Stimulated activated CD8-positive, alpha-beta memory T cell treated with anti-CD3 and anti-CD28 coated beads, Interleukin-2, amount 100 ng/mL, for 1 hour (primary cell): ENCODE measurements at places on chromosomes 11 and 22.

DNA sequence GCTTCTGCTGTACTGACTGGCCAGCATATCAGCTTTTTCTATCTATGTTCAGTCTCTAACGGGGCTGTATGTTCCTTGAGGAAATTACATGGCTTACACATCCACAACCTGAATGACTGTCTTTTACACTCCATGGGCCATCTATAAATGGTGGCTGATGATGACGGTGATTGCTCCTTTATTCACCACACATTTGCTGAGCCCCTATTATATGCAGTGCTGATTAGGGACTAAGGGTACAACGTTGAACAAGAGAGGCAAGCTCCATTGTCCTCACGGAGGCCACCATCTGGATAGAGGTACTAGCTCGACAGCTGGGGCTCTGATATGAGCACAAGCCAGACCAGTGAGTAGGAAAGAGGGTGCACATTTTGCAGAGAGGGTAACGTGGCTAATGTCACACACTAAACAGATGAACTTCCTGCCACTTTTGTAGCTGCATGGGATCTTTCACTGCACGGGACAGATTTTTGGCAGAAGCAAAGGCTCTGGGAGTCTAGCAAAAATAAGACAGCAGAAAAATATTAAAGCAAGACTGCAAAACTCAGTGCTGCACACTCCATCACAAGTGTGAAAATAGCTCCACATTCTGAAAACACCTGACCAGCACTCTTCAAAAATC, 30.6 kb downstream of the DRD2 start:
- DNase-seq: no peak

DNA sequence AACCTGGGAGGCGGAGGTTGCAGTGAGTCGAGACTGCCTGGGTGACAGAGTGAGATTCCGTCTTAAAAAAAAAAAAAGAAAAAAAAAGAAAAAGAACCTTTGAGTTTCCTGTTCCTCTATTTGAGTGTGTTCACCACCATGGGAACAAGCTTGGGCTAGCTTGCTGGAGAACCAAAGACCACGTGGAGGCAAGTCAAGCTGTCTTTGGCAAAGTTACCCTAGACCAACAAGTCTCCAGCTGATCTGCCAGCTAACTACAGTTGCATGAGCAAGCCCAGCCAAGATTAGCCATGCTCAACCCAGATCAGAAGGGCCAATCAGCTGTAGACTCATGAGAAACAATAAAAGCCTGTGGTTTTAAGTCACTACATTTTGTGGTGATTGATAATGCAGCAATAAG, 29.7 kb downstream of the SLN start:
- no peak for DNase-seq

GRCh38 chr11:79159657-79160450, 281.0 kb downstream of the TENM4 start:
- DNase-seq: no peak

DNA sequence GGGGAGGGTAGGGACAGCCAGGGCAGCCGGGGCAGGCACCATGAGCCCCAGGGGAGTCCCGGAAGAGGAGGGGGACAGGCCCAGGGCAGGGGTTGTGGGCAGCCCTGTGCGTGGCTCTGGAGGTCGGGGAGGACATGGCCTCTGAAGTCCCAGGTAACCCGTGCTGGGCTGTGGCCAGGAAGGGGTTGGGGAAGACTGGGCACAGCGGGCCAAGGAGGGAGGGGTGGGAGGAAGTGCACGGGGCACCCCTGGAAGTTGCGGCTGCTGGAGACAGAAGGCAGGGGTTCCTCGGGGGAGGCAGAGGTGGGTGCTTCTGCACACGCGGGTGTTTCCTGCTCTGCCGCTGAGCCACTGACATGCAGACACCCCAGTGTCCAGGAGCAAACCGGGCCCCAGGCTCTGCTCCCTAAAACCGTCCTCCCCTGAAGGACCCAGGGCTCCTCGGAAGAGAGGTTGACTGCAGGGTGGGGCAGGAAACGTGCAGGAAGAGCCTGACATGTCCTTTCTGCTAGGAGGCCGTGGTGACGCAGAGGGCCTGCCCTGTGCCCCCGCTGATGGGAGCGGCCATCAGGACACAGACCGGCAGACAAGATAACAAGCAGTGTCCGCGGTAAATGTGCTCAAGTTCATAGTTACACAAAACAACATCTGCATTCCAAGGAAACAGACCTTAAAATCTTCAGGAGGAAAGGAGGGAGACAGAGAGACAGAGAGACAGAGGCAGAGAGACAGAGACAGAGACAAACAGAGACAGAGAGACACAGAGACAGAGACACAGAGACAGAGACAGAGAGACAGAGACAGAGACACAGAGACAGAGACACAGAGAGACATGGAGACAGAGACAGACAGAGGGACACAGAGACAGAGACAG, 5.7 kb downstream of the TNNI2 start:
- no peak for DNase-seq

GRCh38 chr22:37819105-37819433, 4.1 kb upstream of the GALR3 start:
- no peak for DNase-seq

DNA sequence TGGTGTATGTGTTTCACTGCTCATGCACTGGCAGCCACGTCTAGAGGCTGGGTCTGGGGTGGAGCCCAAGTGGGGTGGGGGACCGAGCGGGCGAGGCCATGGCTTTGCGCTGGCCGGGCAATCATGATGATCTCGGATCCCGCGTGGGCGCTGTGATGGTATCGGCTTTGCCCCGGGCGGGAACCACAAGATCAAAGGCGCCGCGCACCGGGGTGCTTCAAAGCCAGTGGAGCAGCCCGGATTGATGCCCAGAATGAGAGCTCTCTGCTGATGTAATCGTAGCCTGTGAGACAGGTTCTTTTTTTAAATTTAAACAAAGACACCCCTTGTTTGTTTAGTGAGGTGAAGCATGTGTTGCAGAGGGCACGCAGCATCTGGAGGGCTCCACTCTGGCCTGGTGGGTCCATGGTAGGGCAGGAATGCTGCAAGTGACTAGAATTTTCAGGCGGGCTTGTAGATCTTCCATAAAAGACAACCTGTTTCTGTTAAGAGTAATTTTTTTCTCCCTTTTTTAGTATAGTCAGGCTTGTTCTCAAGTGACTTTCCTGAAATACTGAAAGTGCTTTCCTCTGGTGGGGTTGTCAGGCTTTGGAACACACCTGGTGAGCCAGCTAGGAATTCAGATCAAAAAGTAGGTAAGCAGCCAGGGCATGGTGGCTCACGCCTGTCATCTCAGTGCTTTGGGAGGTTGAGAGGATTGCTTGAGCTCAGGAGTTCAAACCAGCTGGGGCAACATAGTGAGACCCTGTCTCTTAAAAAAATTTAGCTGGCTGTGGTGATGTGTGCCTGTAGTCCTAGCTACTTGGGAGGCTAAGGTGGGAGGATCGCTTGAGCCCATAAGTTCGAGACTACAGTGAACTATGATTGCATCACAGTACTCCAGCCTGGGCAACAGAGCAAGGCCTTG, 40.7 kb downstream of the ZNRF3 start:
- no peak for DNase-seq

GRCh38 chr22:22887621-22888503, at the start of gene IGLL5:
Gene IGLL5, plus strand, starts transcription at chr22:22887816. Its CDS starts 238 bp downstream, at chr22:22888054.
- no peak for DNase-seq

- DNase-seq: no peak
Observed at GRCh38 chr11:128507936-128508335, 79.4 kb downstream of the ETS1 start.

DNA sequence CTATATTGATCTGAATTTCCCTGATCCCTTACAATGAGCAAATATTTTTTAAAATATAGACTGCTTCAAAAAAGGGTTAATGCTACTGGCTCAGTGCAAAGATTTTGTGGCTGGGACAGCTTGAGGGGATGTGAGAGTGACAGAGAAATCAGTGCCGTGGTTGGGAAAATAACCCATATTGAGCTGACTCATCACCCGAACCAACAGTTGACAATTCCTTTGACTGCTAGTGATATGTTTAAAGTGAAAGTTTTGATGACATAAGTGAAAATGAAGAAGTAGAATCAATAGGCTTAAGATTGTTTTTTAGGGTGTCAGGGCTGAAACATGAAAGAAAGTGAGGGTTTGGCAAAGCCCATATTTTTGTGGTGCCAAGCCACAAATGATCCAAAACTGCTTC, 257.1 kb upstream of the TENM4 start:
- DNase-seq: no peak

DNA sequence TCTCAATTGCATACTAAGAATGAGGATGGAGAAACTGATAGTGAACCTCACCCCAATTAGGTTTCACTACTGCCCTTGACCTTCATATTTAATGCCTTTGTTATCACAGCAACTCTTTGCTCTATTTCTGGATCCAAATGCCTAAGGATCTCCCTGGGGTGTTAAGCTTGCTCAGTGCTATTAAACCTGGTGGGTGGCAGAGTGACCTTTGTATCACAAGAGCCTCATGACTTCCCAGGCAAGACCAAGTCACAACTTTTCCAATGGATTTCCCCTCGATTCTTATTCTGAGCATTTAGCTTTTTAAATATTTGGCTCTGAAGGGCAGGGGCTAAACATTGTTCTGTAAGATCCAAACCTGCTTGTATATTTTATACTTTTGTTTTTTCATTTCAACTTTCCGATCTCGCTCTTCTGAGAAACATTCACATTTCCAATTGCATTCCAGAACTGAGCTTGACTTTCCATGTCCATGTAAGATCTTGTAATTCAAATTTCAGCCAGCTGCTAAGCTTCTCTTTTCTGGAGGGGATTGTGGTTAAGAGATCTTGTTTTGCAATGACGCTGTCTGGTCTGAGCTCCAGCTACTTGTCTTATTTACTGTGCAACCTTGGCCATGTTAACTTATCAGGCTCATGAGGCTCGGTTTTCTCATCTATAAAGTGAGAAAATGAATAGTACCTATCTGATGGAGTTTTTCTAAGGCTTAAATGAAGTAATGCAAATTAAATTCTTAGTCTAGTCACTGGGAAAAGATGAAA, 6.4 kb upstream of the EHF start:
- no peak for DNase-seq

DNA sequence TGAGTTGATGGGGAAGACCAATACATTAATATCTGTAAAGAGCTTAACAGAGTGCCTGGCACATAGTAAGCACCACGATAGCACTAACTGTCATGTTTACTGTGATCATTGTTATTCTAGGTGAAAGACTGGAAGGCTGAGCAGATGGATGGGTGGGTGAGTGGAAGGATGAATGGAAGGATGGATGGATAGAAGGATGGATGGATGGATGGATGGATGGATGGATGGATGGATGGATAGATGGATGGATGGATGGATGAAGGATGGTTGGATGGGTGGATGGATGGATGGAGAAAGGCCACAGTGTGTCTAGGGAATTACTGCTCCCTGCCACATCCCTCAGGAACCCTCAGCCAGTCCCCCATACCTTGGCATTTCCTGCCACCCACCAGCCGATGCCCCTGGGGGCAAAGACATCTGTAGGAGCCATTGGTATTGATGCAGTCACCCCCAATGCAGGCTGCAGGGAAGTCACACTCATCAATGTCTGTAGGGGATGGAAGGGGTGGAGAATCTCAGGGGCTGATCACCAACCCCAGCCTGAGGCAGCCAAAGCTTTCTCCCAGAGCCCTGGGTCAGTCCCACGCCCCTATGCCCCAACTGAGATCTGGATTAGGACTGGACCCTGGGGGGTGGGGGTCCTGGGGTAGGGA, 15.3 kb downstream of the LTBP3 start:
- DNase-seq: no peak

- no peak for DNase-seq
Observed at GRCh38 chr11:74676596-74676995, 54.6 kb downstream of the CHRDL2 start.

DNA sequence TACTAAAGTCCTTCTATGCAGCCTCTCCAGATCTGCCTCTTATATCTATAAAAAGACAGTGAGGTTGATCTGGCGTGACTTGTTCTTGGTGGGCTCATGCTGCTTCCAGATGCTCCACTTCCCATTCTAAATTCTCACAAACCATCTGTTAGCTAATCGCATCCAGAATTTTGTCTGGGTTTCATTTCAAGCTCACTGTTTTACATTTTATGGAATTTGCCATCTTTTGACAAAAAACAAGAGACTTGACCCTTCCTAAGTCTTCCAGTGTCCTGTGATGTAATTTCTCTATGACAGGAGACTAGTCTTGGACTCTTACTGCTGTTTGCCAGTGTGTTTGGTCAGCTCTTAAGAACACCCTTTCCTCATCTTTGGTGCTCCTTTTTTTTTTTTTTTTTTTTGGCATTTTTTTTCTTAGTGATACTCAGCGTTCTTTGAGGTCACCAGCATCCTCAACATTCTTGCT, 23.0 kb downstream of the CRKL start:
- no peak for DNase-seq

DNA sequence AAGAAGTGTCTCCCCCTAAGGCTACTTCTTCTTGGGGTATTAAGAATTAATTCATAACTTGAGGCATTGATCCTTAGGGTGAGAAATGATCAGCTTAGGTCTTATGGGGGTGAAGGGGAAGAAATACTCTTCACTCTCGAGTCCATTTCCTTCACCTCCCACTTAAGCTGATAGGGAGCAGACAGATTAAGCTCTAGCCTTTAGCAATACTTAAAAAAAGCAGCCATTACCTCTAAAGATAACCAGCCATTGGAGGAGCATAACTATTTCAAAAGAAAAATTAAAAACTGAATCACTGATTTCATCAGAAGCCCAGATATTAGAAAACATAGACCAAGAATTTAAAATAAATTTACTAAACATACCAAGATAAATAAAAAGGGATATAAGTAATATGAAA, 60.5 kb downstream of the ENTHD1 start:
- DNase-seq: no peak

DNA sequence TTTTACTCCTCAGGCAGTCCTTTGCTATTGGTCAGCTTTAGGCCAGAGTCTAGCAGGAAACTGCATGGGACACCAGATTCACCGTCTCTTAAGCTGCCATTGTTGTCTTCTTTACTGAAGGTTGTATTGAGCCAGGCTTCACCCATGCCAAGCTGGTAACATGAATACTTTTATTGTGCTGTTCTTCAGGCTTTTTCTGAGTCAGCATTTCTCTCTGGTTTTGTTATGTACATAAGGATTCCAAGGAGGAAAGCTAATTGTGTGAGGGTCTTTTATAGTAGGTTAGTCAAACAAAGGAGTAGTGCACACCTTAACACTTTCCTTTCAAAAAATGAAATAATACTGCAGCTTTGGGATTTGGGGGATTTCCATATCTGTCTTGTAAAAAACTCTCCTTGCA, 252.8 kb downstream of the JRKL start:
- no peak for DNase-seq

- no peak for DNase-seq
Observed at GRCh38 chr22:39207141-39208012, 37.4 kb downstream of the PDGFB start.

- no peak for DNase-seq
Observed at GRCh38 chr11:108511851-108512474, 13.8 kb upstream of the POGLUT3 start.

DNA sequence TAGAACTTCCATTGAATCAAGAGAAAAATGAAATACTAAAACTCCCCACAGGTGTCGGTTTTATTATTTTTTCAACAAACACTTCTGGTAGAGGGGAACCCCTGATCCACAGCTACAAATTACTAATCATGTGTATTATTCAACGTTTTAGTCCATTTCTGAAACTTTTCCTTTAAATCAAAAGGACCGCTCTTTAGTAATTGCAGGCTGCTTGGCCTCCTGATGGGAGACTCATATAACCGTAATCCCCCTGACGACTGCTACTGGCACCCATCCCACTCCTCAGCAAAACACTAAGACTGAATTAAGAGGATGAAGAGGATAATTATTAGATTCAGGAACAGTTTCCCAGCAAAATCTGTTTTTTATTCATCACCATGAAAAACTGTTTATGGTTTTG, 46.4 kb downstream of the PAX6 start:
- DNase-seq: no peak

- DNase-seq: no peak
Observed at GRCh38 chr11:96393753-96394348, 4.0 kb downstream of the JRKL start.

GRCh38 chr11:11476971-11477645, 124.1 kb upstream of the CSNK2A3 start:
- no peak for DNase-seq
